Activated T-helper 1 cell treated with anti-CD3 and anti-CD28 coated beads, Interleukin-2, amount 50 U/mL, for 16 hours (primary cell): ENCODE measurements at places on chromosomes 6 and 20.

DNA sequence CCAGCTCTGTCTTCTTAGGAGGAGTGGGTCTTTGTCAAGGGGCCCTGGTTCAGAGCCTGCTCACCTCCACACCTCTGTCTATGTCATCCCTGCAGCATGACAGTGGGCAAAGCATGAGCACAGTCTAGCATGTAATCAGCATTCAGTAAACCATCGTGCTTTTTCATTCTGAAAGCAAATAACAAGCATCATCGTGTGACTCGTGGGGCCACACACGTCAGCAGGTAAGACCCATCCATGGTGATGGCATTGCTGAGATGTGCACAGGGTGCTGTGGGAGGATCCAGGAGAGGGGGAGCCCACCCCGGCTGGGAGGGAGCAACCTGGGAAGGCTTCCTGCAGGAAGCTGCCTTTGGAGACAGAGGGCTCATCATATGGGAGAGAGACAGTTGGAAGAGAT is 106.7 kb downstream of the TMEM242 start:
- DNase-seq = no peak

DNA sequence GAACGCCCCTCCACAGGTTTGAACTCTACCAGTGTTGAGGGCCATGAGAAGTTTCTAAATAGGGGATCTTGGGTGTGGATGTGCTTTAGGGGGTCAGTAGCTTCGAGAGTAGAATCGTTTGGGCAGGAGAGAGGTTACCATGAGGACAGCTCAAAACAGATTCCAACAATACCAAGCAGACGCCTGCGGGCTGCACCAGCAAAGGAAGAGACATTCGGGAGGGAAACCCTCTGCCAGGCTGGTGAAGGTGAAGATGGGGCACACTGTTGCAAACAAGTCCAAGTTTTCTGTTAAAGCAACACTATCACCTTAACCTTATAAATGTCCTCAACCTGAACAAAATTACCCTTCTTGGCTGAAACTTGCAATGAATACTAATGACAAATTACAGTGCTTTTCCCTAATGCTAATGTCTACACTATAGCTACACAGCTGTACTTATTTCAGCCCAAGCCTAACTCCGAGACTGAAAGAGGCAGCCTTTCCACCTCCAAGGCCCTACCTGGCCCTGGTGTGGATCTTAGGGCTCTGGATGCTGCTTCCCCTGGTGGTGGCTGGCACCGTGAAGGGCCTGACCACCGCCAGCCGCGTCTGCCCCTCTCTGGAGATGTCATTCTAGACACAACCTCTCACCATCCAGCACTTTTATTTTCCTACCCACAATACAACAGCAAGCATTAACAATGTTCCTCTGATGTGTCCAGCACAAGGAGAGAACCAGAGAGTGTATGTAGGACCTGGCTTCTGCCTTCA is 80.1 kb downstream of the DLL1 start:
- no peak for DNase-seq

GRCh38 chr6:13012977-13013680 is 296.6 kb downstream of the PHACTR1 start:
- DNase-seq = no peak

DNA sequence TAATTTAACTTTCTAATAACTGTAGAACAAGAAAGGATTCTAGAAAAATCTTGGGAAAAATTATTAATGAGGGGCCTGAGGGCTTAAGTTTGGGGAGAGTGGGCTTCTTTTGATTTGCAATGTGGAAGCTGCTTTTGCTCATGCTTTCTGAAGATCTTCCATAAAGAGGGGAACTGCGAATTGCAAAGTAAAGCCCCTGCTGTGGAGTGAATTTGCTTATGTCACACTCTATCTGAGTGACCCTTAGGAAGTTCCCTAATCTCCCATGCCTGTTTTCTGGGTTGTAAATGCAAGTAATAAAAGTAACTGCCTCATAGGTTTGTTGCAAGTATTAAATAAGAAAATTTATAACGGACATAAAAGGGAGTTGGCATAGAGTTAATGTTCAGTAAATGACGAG is 301.2 kb downstream of the PLCB1 start:
- DNase-seq = no peak

- no peak for DNase-seq
Observed at GRCh38 chr6:43221046-43221972, 8.0 kb downstream of the DNPH1 start.

DNA sequence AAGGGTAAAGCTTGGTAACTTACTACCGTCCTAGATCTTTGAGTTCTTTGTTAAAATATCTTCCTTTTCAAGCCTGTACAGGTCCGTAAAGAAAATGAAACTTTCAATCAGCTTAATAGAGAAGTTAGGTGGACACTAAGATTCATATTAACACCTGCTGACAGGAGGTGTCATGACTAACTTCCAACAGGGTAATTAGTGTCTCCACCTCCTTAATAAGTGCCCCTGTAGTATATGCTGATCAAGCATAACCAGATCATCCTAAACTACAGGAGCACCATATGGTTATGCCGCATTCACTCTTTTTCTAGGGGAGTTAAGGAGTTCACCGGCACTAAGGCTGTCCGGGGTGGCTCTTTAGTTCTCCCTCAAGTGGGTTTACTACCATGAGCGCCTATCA is 23.9 kb upstream of the RALGAPA2 start:
- no peak for DNase-seq

- DNase-seq = no peak
Observed at GRCh38 chr6:130610303-130610702, 216.9 kb upstream of the SMLR1 start.

DNA sequence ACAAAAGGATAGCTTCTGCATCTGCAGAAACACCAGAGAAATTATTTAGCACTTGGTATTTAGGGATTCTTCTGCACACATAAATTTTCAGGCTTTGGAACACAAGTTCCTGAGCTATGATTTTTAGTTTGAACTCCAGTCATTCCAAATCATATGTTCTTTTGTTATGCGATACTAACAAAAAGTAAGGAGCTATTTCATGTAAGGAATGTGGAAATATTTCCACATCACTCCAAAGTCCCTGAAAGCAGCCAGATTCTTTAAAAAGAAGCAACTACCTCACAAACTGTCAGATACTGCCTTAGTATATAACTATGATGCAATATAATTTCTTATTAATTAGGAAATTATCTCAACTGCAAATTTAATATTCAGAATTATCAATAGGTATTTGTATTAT is 106.9 kb downstream of the RNGTT start:
- DNase-seq = no peak

DNA sequence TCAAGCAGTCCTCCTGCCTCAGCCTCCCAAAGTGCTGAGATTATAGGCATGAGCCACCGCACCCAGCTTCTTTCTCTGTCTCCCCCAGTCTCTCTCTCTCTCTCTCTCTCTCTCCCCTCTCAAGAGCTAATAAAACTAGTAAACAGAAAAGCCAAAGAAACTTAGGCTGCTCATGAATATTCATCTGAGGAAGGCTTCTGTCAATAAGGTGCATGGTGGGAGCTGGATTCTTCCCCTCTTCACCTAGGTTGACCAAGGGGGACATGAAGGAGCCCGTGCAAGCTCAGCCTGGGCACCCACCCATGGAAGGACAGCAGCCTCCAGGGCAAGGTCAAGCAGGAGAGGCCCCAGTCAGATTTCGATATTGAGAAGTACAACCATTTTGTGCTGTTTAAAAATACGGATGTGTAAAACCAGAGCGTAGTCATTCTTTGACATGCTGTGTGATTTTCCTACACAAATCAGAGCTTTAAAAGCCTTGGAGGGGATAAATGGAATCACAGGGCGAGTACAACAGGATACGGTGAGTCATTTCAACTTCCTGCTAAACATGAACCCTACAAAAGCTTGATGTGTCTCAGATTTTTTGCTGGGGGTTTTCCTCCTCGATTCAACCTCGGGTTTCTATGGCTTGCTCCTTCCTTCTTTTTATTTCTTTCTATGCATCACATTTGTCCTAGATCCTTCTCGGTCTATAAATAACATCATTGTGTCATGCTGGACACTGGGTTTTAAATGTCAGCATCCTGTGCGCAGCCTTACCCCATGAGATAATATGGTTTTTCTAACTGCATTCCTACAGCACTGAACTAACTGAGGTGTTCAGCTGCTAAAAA is 368.9 kb upstream of the JARID2 start:
- DNase-seq = no peak

DNA sequence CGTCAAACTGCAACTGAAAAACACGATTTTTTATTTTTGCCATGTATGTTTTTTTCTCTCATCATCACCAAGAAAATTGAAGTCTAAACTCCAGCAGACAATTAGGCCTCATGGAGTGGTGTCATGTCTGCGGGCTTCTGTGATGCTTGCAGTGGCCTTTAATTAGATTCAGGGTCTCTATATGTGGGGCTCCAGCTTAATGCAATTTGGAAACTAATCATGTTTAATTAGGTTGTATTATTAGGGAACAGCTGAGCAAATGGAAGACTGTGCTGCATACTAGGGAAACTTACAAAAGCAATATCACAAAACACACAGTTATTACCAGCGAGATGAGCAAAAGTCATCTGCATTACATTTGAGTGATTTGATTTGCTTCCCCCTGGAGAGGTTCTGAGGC is 132.9 kb upstream of the PMEPA1 start:
- DNase-seq = no peak

DNA sequence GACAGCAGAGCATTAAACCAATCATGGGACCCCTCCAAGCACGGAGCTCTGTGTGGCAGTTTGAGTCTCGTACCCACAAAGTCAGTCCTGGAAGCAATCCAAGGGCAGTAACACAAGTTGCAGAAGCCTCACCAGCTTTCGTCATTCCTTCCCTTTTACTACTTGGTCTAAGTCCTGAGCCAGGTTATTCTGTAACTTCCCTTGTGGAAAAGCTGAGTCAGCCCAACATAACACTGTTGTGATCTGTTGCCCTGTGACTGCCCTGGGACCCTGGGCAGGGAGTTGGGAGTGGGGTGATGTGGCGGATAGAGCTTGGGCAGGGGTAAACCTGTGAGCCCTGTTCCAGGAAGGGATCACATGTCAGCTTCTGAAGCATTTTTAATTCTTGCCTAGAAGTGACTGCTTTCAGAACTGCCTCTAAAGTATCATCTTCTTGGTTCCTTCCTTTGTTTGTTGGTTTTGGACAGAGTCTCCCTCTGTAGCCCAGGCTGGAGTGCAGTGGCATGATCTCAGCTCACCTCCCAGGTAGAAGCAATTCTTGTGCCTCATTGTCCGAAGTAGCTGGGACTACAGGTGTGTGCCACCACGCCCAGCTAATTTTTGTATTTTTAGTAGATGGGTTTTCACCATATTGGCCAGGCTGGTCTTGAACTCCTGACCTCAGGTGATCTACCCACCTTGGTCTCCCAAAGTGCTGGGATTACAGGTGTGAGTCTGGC is 183.7 kb upstream of the JAG1 start:
- DNase-seq = no peak

GRCh38 chr20:43065299-43065698 is 124.4 kb downstream of the PTPRT start:
- no peak for DNase-seq

- no peak for DNase-seq
Observed at GRCh38 chr6:110285306-110286060, 72.7 kb downstream of the METTL24 start.

DNA sequence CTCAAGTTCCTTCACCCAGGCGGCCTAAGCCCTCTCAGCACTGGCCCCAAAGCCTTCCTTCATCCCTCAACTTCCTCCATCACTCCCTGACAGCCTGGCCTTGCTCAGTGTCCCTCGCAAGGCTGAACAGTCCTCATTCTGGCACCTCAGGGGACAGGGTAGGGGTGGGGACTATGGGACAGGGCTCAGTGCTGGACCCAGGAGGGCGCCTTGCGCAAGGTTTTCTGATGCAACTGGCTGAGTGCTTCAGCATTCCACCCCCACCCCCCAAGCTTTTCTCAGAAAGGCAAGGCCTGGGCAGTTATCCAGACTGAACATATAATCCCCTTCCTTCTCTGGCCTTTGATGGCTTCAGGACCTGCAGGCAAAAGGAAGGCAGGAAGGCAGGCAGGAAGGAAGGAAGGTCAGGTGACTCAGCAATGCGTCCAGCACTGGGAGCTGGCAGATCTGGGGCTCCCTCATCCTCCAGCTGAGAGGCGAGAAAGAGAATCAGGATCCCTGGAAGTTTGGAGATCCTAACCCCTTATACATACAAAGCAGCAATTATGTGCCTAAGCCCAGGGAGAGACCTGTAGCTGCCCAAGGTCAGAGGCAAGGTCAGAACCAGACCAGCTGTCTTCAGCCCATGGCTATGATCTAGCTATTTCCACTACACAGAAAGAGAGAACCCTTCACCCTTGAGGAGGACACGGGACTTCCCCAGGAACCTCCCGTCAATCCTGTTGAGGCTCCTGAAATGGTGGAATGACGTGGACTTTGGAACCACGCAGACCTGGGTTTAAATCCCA is 8.6 kb upstream of the TRIB3 start:
- no peak for DNase-seq

DNA sequence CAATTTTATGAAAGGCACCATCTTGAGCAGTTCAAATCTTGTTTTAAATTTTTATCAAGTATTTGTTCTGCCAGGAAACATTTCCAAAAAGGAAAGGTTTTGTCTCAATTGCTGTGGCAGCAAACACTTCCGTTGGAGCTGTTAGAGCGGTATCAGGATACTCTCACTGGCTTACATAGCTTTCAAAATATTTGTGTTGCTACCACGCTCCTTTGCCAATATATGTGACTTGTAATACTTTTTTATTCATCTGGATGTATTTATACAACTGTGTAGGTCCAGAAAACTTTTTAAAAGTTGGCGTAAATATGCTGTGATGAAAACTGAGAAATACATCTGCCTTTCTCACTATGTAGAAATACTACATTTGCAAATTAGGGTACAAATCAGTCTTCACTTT is 37.8 kb upstream of the NHSL1 start:
- no peak for DNase-seq

GRCh38 chr20:22428051-22428450 is 156.3 kb downstream of the FOXA2 start:
- DNase-seq = no peak

GRCh38 chr6:89290401-89291155 is 24.5 kb downstream of the GABRR2 start:
- no peak for DNase-seq

- DNase-seq = no peak
Observed at GRCh38 chr6:108914235-108915022, 66.2 kb downstream of the ARMC2 start.

GRCh38 chr6:20985821-20986220 is 451.6 kb downstream of the CDKAL1 start:
- DNase-seq = no peak

DNA sequence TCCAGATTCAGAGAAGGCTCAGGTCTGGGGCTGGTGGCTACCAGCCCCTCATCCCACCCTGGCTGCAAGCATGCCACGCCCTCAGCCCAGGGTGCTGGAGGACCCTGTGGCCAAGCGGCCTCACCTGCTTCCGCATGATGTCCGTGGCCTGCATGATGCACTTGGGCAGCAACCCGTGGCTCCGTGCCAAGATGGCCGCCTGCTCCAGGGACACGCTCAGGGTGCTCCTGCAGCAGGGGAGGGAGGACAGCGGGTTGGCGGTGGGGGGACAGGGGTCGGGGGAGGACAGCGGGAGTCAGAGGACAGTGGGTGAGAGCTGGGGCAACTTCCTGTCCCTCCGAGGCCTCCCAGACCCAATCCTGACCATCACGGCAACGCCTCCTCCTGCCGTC is 200.1 kb downstream of the PREX1 start:
- DNase-seq = no peak

- DNase-seq = no peak
Observed at GRCh38 chr20:61251529-61252393, at the start of gene CDH4. CDH4 (plus strand) TSS chr20:61252261.

GRCh38 chr6:47424436-47424836 is 53.2 kb upstream of the CD2AP start:
- DNase-seq = no peak
